ENCODE measurements at places on chromosomes 5 and 9.

DNA sequence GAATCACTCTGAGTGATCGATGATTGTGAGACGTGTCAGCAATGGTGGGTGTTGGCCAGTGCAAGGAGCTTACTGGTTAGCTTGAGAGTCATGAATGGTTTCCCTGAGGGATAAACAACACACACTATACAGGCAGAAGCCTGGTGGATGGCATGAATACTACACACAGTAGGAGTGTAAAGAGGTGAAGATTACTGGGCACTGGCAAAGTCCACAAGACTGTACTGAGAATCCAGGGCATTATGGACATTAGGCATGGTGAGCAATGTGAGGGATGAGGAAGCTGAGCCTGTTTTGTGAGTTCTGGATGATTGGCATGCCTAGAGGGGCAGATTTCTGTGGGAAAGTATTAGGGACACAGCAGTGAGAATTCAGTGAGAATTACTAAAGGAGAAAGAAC is 71.3 kb downstream of the KDM4C start:
- peak; percentile 27 for DNase-seq

- DNase-seq: no peak
These were observed 16.8 kb downstream of the SNX18 start for GRCh38 chr5:54534191-54535004.

DNA sequence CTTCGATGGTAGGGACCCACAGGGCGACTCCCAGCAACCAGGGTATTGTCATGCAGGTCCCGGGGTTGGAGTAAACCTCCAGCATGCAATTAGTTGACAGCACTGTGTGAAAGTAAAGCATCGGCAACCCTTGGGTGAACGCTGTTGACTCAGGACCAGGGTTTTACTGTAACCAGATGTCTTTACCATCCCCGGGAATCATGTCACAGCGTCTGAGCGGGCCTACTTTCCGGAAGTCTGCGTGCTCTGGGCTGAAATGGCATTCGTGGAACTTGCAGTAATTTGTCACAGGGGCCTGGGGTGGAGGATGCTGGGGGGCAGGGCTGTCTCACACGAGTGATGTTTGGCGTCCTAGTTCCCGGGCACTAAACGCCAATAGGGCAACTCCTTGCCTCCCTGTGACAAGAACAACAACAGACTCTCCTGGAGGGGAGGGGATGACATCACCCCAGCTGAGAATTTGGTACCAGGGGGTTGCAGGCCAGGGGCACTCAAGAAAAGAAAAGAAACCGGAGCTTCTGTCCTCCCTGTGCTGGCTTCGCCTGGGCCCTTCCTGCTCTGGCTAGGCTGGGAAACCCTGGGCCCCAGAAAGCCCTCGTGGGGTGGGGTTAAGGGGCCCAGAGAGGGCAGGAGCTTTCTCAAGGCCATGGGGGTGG is 10.1 kb upstream of the UBAC1 start:
- DNase-seq: no peak

DNA sequence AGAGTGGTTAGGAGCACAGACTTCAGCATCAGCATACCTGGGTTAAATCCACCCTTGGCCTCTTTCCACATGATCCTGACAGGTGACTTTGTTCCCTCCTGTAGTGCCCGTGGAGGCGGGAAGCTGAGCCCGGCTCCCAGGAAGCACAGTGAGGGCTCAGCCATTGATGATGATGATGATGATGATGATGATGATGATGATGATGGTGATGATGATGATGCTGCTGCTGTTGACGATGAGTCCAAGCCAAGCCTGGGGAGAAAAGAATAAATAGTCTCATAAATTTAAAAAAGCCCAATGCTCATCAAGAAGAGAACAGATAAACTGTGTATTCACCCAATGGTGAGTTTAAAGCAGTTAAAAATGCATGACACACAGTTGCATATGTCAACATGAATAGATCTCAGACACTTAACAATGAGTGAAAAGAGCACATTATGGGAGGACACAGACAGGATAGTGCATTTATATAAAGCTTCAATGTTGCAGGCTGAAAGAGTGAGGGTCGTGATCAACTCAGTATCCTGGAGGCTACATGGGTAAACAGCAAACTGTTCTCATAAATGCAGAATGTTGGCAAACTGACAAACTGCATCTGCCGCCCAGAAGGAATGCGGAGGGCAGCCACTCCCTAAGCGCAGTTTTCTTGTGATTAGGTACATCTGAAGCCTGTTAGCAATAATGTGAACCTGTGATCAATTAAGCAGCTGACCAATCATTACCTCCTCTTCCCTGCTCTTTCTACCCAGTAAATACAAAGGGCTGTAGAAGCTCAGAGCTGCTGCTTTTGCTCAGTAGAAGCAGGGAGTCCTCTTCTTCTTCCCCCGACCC is 11.7 kb upstream of the CFAP157 start:
- DNase-seq: peak; percentile 23

GRCh38 chr9:121107029-121107428 is 32.3 kb downstream of the CNTRL start:
- DNase-seq: peak; percentile 23

- DNase-seq: no peak
These were observed 220.0 kb upstream of the ADAMTSL1 start for GRCh38 chr9:18253950-18254349.

GRCh38 chr5:15833365-15833764 is 333.4 kb downstream of the FBXL7 start:
- DNase-seq: no peak

DNA sequence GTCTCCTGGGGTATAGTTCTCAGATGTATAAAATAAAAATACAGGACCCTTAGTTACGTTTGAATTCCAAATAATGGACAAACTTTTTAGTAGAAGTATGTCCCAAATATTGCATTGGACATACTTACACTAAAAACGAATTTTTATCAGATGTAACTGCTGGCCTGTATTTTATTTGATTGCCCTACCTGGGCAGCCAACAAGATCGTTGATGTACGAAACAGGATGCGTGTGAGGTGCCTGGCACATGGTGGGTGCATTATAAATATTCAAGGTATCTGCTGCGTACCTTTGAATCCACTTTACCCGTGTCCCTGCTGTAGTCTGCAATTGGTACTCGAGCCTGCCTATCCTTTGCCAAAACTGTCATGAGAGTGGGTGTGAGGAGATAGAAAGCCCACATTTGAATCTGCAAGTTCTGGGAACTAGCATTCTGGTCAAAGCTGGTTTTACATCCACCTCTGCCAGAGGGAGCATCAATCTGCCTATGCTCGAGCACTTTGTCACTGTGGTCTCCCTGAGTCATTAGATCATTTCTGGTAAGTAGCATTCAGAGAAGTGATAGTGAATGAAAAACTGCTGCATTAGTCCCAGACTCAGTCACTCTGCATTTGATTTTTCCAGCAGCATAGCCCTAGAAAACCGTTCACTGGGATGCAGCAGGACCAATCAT is 133.7 kb upstream of the IQGAP2 start:
- no peak for DNase-seq

GRCh38 chr5:119470105-119470763 is 17.9 kb downstream of the HSD17B4 start:
- no peak for DNase-seq

DNA sequence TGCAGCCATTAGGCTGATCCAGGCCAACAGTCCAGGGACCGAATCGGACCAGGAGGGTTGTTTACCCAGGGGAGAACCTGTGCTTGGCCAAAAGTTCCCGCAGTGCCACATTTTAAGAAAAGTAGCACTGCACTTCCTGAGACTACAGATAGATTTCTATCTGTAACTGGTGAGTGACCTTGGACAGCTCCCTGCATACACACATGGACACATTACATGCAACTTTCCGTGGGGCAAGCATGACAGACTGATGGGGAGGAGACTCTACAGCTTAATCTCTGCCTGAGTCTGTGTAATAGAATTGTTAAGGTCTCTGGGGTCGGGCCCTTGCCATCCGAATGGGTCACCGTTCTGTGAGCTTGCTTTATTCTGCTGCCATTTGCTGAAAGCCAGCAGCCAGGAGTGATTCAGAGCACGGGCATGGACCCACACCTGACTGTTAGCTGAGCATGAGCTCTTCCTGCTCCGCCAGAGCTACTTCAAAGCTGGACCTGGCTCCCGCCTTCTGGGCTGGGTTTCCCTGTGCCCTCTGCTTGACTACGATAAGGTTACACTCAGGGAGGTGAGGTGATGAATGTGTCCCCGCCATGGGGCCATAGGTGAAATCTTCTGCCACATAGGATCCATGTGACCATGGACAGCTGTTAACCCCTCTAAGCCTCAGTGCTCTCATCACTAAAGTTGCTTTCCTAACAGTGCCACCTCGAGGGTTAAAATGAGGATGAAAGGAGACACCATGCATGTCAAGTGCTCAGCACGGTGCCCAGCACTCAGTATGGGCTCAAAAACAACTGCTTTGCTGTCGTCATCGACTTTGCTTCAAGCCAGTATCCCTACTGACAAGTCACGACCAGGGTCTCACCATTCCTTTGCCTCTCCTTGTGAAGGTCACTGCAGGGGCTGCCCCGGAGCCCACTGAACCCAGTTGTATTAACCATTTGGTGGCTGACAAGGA is 200.0 kb downstream of the MELK start:
- peak; percentile 58 for DNase-seq
